ENCODE measurements at places on chromosomes 4 and X. TPM values are rescaled to one million over a fixed set of nuclear protein-coding genes. Genes with fewer than 3 reads are reported as not detected.

DNA sequence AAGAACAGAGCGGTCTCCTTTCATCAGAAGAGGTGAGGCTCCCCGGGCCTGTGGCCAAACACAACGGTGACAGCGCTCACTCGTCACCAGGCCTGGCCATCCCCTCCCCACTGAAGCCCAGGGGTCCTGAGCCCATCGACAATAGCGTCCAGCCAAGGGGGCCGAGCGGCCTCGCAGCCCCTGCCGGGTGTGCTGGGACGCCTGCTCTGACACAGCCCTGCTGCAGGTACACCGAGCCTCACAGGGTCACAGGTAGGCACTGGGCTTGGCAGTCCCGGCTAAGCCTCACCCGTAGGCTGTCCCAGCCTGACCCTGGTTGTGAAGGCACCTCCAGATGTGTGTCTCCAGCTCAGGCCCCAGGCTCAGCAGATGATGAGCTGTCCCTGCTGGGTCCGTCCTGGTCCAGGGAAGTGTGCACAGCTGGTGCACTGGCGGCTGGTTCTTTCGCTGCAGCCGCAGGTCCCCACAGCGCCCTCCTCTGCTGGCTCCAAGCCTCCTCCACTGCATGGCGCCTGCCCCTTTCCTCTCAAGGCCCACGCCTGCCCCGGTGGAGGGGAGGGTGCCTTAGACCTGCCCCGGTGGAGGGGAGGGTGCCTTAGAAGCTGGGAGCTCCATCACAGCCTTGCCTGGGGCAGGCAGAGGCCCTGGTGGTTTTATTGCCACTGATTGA is 21.5 kb downstream of the UVSSA start:
- peak; percentile 45 for DNase-seq

GRCh38 chrX:9906919-9907318 is 60.2 kb upstream of the CLDN34 start:
- no peak for DNase-seq

The SAT1 gene
- total RNA-seq: 1,246 TPM

The FGFBP1 gene
- 0.73 TPM for total RNA-seq

The USP26 gene
- not detected for total RNA-seq

DNA sequence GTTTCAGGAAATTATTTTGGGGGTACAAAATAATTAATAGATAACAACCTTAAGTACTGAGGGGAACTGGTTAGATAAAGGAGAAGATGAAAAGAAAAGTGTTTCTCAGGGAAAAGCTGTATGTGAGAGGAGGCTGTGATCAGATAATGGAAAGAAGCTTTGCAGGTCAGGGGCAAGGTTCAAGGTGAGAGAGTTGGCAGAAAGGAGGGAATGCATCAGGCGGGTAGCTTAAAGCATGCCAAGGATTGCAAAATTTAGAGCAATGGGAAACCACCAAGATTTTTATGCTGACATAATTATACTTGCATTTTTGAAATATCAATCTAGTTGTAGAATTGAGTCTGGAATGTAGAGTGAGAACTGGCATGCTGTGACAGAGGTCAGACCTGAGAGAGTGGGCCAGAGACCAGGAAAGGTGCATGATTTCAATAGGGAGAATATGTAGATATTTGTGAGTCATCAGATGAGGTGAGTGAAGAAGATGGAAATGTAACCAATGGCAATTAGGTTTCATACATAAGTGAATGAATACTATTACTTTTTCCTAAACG is 508.7 kb downstream of the TRIML1 start:
- no peak for DNase-seq

GRCh38 chrX:133350751-133351150 is 64.5 kb downstream of the GPC4 start:
- DNase-seq: no peak

The PRAF2 gene
- total RNA-seq: 18.4 TPM

The LDB2 gene
- total RNA-seq: 68.8 TPM

GRCh38 chr4:158444621-158445020 is 77.1 kb upstream of the RXFP1 start:
- no peak for DNase-seq

The DUX4 gene
- not detected for total RNA-seq

The AADAT gene
- 6.2 TPM for total RNA-seq

DNA sequence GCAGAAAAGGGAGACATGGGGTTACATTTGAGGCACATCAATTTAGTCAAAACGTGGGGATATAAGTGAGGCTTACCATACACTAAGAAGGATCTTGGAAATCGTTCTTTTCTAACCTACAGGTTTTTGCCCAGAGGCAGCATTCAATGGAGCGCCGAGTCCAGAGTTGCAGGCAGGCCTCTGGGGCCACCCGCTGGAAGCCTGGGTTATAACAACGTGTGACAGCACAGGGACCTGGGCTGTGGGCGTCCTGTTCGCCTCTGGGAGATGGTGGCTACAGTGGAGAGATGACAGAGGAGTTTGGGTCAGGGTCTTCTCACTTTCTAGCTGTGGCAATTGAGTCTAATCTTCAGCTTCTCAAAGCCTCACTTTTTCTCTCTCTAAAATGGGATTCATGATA is 53.9 kb downstream of the ENPP6 start:
- DNase-seq: no peak

GRCh38 chrX:9335251-9335650 is 129.6 kb upstream of the TBL1X start:
- DNase-seq: no peak
